ENCODE measurements at places on chromosomes 5 and 9.

GRCh38 chr5:73393611-73394489, 54.7 kb downstream of the FOXD1 start:
- no peak for DNase-seq

- no peak for DNase-seq
These were observed 32.3 kb downstream of the CNTRL start for GRCh38 chr9:121107029-121107428.

- no peak for DNase-seq
These were observed 2.2 kb downstream of the AIF1L start for GRCh38 chr9:131098391-131099101.

- no peak for DNase-seq
These were observed 148.3 kb upstream of the MOCS2 start for GRCh38 chr5:53257806-53258373.

DNA sequence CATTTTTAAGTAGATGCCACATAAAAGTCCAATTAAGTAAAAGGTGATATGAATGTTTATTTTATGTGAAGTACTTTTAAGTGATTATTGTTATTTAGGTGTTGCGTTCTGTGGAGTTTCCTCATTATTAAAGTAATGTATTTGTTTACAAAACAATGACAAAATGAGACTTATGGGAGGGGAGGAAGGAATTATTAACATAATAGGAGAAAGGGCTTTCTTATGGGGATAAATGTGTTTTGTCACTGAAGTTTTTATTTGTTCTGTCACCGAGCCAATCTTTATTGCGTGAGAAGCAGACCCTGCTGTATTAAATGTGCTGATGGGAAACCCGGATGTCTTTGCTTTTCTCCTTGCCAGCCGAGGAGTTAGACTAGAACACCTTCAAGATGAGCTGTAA, 44.5 kb downstream of the TRIO start:
- DNase-seq: no peak

Data from omental fat pad (tissue), 4 donors.